ENCODE measurements at places on chromosomes 6 and 20.

DNA sequence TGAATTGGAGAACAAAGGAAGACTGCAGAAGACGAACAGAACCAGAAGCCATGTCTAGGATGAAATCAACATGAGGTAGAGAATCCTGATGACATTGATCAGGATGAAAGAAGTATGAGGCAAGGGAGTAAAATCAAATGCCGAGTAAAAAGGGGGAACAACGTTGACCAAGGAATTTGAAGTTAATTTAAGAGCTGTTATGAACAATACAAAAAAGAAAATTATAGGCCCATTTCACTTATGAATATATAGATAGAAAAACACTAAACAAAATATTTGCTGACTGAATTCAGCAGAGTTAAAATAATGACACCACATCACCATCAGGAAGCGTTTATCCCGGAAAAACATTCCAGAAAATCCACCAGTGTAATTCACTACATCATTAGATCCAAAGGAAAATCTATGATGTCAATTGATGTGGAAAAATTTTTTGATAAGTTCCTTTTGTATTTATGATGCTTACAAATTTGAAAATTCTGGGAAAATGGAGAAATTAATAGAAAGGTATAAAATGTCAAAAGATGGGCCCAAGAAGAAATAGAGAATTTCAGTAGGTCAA, 8.1 kb upstream of the CCN5 start:
- DNase-seq: no peak

GRCh38 chr20:31678389-31679356, 41.0 kb downstream of the COX4I2 start:
- no peak for DNase-seq

GRCh38 chr20:56348305-56348693, 10.5 kb upstream of the FAM210B start:
- no peak for DNase-seq

- DNase-seq: no peak
These were observed 545.6 kb upstream of the MAP3K7 start for GRCh38 chr6:91132461-91132860.

- no peak for DNase-seq
These were observed 3.4 kb upstream of the RPS6KA2 start for GRCh38 chr6:166630462-166630861.

Measured in left hindlimb (tissue), 1 donor.